Endodermal cell (in vitro differentiated cells): ENCODE measurements at places on chromosomes 1 and 21.

DNA sequence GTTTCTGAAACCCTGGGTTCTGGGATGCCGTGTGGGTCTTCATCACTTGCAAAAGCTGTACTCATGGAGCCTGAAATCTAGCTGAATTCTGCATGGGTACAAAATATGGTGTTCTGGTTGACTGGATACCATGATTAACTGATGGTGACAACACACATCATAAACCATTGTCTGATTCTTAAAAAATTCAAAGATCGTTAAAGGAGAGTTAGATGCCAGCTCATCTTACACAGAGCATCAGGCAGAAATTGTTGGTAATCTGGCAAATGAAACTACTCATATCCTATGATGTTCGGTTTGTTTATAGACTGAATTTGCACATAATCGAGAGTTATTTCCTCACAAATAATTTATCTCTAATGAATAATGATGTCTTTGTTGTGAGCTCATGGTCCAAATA lies 218.1 kb upstream of the PKN2 start:
- DNase-seq, result no peak

- no peak for DNase-seq
Observed at GRCh38 chr1:192609110-192610079, 26.6 kb upstream of the RGS13 start.

- no peak for DNase-seq
Observed at GRCh38 chr1:64974288-64974825, 8.0 kb upstream of the JAK1 start.

GRCh38 chr1:5812295-5812694 lies 179.9 kb downstream of the NPHP4 start:
- no peak for DNase-seq

DNA sequence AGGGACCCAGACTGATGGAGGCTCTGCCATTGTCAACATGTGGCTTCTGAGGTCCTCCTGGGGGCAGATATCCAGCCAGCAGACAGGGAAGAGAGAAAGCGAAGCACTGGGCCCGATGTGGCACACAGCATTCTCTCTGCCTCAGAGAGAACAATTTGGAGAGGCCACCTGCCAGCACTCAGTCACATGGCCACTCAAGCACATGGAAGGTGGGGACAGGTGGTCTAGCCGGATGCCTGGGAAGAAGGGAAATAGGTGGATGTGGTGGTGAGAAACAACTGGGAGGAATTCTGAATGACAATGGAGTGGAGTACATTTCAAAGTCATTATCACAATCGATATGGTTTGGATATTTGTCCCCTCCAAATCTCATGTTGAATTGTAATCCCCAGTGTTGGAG lies 109.0 kb downstream of the UBE2U start:
- no peak for DNase-seq

DNA sequence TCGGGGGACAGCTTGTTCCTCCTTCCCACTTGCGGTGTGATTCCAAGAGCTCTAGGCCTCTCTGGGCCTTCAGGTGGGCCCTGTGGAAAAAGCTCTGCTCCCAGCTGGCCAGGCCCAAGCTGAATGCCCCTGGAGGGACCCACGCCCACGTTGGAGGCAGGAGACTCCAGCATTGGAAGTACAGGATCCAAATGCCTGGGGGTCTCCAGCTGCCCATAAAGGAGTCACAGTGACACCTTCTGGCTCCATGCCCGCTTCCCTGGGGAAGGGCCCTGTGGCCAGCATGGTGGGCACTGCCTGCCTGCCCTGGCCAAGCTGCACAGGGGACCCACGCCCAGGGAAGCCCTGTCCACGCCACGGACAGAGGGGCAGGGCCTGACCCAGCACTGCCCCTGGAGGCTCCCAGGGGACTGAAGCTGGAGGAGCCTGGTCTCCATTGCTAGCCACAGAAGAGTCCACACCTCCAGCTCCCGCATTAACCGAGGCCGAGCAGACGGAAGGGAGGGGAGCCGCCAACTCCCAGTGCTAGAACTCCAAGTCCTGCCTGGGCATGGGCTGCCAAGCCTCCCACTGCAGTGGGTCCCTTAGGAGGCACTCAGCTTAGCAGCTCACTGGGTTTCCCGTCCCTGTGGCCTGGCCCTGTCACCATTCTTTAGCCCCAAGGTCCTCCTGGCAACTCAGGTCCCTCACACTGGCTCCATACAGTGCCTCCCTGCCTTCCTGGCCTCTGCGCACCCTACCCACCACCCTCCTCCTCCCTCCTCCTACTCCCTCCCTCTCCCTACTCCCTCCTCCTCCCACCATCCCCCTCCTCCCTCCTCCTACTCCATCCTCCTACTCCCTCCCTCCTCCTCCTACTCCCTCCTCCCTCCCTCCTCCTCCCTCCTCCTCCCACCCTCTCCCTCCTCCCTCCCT lies 41.9 kb downstream of the WNT9A start:
- DNase-seq, result no peak
